ENCODE measurements at places on chromosomes 12 and 14. TPM values are rescaled to one million over a fixed set of nuclear protein-coding genes. Genes with fewer than 3 reads are reported as not detected.

The RNF34 gene
- total RNA-seq = 64.2 TPM

The CD27 gene
- total RNA-seq = 85.4 TPM

The COA8 gene
- 39.6 TPM for total RNA-seq

The GLT1D1 gene
- total RNA-seq = 0.53 TPM

The NKX2-1 gene
- not detected for total RNA-seq

The PTCSC3 gene
- total RNA-seq = not detected

The FAM90A1 gene
- total RNA-seq = 0.32 TPM

The ADCY6 gene
- total RNA-seq = 0.05 TPM

The CLEC4C gene
- not detected for total RNA-seq

The PKP2 gene
- 0.11 TPM for total RNA-seq

The C14orf39 gene
- total RNA-seq = not detected

The AKAP5 gene
- total RNA-seq = 0.39 TPM

The FLRT2 gene
- not detected for total RNA-seq

The MYH6 gene
- total RNA-seq = 0.14 TPM

The GUCY2C gene
- total RNA-seq = not detected

The PAH gene
- not detected for total RNA-seq

The GLTP gene
- 24.2 TPM for total RNA-seq

The CABP1 gene
- total RNA-seq = 0.90 TPM
